GM23338 (cell line): ENCODE measurements at places on chromosomes 6 and 20.

DNA sequence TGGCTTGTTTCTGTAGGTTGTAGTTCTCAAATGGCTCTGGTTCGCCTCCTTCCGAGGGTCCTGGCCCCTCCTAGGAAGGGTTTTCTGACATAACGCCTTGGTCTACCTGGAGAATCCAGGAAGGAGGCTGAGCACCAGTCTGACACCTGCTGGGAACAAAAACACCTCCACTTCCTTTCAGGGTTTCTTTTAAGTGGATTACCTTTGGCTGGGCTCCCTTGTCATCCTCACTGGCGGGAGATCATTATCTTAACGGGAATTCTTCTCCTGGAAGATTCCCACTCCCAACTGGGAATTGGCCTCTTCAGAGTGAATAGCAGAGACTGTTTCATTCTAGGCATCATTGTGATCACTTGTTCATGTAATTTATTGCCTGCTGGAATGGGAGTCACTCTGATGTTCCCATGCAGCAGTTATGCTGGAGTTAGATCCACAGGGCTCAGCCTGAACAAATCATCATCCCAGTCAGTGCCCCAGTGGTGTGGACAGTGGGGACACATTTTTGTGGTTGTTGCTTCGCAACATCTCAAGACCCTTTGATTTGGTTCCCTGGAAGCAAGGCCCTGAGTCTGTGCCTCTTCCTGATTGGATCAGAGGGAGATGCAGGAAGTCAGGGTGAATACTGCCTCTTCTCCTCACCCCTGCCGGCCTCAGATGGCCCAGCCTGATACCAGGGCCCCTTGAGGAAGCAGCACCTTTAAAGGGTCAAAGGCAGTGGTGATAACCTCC, 49.1 kb downstream of the LYRM2 start:
- DNase-seq = peak; percentile 63

GRCh38 chr6:119626884-119627619, 277.5 kb upstream of the MAN1A1 start:
- no peak for DNase-seq

DNA sequence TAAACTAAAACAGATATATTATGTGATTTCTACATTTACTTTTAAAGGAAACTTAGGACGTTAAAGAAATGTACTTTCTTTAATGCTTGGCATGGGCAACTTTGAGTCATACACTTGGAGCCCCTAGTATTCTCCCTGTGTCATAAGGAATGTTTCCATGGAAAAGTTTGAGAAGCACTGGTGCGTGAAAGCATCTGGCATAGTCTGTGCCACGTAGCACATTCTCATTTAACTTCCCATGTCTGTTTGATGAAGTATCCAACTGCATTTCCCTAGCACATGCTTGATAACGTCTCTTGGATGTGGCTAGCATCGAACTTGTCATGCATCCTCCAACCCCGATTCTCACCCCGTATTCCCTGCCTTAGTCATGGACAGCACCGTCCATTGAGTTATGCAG, 172.0 kb downstream of the TBC1D7 start:
- DNase-seq = no peak

- no peak for DNase-seq
Observed at GRCh38 chr6:76342611-76343160, 270.2 kb upstream of the IMPG1 start.

GRCh38 chr6:155248008-155249001, 15.5 kb upstream of the CLDN20 start:
- peak; percentile 83 for DNase-seq

GRCh38 chr6:168139121-168139520, 60.1 kb upstream of the FRMD1 start:
- no peak for DNase-seq

- peak; percentile 66 for DNase-seq
Observed at GRCh38 chr6:56953597-56954402, 1.1 kb upstream of the BEND6 start.

DNA sequence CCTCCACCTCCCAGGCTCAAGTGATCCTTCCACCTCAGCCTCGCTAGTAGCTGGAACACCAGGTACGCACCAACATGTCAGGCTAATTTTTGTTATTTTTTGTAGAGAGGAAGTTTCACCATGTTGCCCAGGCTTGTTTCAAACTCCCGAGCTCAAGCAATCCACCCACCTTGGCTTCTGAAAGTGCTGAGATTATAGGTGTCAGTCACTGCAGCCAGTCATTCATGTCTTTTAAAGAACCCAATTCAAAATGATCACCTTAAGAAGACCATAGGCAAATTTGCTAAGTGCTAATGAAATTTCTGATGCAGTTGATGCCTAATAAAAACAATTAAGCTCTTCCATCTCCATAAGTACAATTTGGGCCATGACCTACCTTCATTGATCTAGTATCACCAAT, 2.6 kb upstream of the VNN2 start:
- DNase-seq = no peak

DNA sequence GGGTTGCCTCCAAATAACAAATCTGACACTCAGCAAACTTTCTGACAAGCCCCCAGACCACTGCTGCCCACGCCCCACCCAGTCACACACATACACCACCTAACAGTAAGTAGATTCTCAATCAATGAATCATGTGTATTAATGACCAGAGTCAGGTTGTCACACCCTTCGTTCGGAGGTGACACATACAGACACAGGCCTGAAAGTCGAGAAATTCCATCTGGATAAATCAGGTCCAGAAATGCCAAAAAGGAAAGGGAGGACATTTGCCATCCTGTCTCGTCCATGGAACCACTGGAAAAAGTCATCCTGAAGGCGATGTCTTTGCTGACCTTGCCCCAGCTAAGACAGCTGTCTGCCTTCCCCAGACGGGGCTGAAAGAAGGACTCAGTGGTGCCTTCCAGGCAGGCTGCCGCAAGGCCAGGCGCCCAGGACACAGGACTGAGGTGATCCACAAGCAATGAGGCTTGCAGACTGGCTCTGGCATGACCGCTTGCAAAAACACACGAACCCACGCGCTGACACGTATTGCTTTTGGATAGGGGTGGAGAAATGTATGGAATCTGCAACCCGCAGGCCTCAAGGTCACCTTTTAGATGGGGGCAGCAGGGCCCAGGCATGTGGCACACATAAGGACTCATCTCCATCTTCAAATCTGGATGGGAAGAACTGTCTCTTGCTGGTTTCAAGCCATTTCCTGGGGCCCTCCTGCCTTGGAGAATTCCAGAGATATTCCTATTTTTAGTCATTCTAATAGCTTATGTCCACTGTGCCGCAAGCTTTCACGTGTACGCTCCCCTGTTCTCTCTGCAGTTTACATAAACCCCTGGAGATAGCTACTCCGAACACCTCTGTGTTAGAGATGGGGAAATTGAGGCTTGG, 9.0 kb downstream of the NFATC2 start:
- no peak for DNase-seq

- no peak for DNase-seq
Observed at GRCh38 chr20:51416532-51417249, 125.8 kb downstream of the NFATC2 start.

GRCh38 chr6:14585689-14586088, 468.1 kb downstream of the CD83 start:
- DNase-seq = no peak

DNA sequence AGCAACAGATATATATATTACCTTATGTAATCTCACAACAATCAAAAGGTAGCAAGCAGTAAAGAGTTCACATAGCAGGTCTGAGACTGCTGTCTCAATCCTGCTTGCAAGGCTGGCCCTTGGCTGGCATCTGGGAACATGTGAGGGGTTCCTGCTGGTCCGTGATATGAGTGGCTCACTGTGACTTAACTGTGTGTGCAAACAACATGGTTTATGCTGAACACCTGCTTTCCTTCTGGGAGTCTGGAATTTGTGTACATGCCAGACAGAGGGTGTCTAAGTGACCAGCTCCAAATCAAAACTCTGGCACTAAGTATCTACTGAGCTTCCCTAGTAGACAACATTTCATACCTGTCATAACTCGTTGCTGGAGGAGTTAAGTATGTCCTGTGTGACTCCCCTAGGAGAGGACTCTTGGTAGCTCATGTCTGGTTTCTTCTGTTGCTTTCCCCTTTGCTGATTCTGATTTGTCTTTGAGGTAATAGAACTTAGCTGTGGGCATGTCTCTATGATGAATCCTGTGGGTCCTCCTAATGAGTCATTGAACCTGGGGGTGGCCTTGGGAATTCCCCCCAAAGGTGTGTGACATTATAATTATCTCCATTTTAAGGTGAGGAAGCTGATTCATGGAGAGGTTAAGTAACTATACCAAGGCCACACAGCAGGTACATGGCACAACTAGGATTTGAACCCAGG, 131.6 kb upstream of the NEDD9 start:
- no peak for DNase-seq

DNA sequence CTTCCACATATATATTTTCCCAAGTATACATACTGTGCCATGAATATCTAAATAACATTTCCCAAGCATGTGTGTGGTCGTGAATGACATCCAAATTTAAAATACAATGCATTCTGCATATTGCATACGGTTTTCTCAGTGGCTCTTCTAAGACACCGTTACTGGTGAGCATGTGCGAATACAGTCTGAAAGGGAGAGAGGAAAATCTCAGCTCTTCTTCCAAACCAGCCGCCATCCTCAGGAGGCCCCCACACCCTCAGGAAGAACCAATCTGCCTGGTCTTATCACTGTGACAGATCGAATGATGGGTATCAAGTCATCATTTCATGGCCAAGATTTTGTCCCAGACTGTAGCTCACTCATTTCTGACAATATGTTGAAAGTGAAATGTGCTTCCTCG, 50.7 kb downstream of the ADAT2 start:
- DNase-seq = no peak

- DNase-seq = no peak
Observed at GRCh38 chr20:11712639-11713160, 205.0 kb upstream of the BTBD3 start.

GRCh38 chr6:20213271-20213798, 1.1 kb upstream of the MBOAT1 start:
- peak; percentile 13 for DNase-seq

DNA sequence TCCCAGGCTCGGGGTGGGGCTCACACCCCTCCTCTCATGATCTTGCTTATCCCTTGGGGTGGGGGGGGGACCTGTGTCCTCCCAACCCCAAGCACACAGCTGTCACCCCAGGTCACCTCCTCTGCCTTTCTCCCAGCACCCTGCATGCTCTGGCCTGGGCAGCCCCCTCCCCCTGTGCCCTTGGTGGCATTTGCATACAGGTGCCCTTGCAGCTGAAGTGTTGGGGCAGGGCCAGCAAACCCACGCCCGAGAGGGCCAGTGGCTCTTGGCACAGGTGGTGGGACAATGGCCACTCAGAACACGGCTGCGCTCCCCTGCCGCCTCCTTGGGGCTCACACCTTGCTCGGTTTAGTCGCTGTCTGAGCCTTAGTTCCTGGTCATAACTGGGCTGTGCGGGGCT, 11.3 kb upstream of the MYT1 start:
- DNase-seq = no peak

- DNase-seq = no peak
Observed at GRCh38 chr6:15079288-15079817, 166.5 kb upstream of the JARID2 start.

DNA sequence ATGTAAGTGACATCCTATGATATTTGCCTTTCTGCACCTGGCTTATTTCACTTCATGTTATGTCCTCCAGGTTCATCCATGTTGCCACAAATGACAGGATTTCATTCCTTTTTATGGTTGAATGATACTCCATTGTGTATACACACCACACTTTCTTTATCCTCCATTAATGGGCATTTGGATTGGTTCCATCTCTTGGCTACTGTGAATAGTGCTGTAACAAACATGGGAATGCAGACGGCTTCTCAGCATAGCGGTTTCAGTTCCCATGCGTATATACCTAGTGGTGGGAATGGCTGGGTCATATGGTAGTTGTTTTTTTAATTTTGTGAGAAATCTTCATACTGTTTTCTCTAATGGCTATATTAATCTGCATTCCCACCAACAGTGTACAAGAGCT, 14.8 kb downstream of the MTHFD1L start:
- DNase-seq = no peak

GRCh38 chr6:145815309-145816274, 997 bp upstream of the FBXO30 start:
- peak; percentile 50 for DNase-seq

DNA sequence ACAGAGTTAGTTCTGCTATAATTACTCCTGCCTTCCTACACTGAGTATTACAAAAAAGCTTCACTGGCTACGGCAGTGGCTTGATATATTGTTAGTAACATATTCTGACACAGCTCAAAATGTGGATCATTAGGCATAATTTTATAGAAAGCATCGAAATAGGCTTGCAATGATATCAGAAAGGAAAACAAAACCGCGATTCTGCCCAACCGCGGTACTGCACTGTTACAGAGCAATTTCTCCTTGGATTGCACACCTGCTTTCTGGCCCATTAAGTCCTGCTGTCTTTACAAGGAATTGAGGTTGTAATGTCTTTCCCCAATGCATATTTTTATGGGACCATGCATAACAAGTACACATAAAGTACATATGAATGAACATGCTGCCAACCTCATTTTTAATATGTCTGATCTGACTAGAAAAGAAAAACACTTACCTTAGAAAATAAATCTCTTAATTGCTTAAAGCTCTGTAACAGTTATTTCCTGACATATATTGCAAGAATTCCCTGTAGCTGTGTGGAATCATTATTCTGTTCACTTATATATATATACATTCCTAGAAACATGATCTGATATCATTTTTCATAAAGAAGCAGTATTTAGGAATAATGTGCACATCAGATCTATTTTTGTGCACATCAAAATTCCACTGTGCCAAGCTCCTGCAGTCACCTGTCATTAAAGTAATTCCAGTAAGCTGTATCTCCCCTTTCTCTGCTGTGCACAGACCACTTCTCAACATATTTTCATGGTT, 763.9 kb downstream of the HACE1 start:
- DNase-seq = no peak

- no peak for DNase-seq
Observed at GRCh38 chr6:136656121-136656520, 105.9 kb upstream of the MAP7 start.
